ENCODE measurements at places on chromosomes 7 and 10.

GRCh38 chr10:6493521-6494441 lies 86.3 kb downstream of the PRKCQ start:
- ATAC-seq = no peak

GRCh38 chr7:40316176-40316575 lies 181.4 kb downstream of the SUGCT start:
- no peak for ATAC-seq

- no peak for ATAC-seq
Measured at GRCh38 chr7:92259610-92260247, 14.0 kb downstream of the ANKIB1 start.

DNA sequence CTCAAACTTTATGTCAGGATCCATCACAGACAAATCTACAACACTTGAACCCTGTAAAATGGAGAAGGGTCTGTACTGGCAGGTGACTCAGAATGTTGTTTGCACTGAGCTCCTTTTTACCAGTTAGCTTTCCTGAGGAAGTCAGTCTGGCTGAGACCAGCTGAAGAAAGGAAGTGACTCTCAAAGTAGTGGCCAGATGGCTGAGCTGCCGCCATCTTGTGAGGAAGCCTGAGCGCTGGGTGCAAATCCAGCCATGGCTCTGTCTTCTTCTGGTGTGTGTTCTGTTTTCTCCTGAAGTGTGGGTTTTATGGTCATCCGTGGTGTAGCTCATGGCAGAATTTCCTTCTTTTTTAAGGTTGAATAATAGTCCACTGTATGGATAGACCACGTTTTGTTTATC lies 25.5 kb upstream of the ECHDC3 start:
- no peak for ATAC-seq

DNA sequence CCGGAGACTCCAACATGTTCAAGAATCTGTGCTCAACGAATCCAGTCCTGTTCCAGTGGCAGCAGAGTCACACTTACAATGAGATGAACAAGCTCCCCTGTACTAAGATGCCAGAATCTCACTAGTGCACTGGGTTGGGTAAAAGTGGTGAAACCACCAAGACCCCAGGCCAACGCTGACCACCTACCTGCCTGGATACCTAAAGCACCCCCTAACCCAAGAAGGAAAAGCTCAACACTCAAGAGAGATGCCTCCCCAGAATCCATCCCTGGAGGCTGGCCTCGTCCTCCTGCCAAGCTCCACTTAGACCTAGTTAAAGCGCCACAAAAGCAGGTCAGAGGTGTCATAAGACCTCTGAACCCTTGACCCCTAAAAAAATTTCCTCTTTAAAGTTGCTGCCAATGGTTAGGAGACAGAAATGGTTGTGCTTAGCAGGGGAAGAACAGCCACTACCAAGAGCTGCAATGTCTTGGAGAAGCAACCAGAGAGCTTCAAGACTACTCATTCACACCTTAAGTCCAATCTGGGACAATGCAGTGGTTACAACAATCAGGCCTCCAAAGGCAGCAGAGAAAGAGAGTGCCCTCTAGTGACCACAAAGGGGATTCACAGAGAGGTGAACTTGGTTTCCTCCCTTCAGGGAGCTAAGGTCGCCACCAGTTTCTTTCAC lies 94.6 kb upstream of the MACROH2A2 start:
- peak; percentile 87 for ATAC-seq

DNA sequence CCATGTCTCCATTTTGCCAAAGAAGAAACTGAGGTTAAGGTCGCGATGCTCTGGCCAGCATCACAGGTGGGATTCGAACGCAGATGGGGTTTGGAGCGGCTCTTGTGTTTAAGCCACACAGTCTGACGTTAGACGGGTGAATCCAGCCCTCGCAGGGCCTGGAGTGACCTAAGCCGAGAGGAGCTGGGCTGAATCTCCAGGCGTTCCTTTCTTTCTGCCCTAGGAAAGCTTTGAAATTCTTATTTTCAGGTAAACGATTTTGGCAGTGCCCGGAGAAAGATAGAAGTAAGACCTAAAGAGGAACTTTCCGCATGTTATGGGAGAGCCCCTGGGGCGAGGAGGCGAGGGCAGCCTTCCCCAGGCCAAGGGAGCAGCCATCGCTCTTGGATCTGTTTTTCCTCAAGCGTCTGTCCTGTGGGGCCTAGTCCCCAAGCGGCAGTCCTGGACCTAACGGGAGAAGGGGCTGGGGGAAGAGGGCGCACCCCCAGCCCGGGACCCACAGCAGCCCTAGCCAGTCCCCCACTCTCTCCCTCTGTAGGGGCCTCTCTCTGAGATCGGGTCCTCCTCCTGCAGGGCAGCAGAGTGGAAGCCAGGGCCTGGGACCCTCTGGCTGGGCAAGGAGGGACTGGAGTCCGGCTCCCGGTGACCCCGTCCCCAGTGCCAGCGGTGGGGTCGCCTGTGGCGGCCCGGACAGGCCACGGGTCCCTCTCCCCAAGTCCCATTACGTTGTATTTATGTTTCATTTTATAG lies 8.9 kb upstream of the LBX1 start:
- ATAC-seq = no peak

- ATAC-seq = peak; percentile 78
Measured at GRCh38 chr10:34397324-34397723, 417.8 kb downstream of the PARD3 start.

- no peak for ATAC-seq
Measured at GRCh38 chr10:128892005-128892404, 575.0 kb upstream of the MGMT start.

DNA sequence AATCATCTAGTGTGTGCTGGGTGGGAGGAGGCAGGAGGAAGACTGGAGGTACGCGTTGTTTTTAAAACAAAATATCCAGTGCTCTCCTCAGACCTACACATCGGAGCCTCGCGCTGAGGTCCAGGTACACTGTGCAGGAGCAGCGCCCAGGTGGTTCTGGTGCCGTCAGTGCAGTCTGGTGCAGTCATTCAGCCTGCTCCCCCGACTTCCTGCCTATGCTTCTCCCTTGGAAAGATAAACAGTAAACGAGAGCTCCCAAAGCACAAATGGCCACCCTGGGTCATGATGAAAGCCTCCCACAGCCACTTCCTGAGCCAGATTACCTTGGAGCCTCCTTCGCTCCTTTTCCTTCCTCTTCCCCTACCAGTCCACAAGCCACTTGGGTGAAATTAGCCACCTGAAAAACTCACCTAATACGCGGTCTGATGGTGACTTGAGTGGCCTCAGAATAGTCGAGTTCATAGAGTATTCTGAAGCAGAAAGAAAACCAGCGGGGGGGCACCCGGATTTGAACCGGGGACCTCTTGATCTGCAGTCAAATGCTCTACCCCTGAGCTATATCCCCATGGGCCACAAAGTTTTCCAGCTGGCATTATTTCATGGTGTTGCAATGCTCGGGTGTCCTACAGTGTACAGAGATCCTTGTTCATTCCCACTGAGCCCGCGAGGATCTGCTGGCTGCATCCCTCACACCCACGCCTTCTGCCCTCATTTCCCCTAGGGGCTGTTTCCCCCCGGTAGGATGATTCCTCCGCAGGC lies 82.5 kb downstream of the ZNF467 start:
- peak; percentile 90 for ATAC-seq

DNA sequence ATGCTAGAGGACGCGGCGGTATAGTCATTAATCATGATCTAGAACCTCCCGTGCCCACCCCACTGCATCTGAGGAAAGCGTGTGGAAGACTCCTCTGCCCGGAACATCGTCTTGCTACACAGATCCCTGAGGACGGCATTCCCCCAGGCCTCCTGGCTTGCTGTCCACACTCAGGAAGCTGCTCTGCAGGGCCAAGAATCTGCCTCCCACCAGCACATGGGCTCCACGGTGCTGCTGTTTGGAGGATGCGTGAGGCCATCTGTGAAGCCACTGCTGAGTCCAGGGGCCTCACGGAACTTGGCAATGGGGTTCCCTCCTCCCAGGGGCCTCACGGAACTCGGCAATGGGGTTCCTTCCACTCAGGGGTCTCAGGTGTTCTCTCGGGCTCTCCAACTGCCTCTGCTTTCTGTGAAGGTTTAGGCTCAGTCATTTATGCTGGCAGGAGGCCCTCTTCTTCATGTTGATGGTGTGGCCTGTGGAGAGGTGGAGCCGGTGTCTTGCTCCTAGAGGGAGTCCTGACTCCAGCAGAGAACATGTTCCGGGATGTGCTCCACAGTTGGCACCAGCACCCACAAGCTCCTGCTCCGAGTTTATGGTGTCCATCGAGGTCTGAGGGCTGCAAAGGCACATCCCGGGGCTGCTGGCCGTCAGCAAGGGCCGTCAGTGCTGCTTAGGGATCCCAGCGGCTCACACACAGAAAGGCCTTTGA lies 273.3 kb downstream of the DNAJB6 start:
- ATAC-seq = no peak

DNA sequence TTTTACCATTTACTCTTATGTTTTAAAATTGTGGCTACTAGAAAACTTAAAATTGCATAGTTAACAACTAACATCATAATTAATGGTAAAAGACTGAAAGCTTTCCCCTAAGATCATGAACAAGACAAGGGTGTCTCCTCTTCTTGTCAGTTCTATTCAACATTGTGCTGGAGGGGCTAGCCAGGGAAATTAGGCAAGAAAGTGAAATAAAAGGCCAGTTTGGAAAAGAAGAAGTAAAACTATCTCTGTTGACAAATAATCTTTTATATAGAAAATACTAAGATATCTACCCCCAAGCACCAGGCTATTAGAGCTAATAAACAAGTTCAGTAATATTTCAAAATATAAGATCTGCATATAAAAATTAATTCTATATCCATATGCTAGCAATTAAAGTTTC lies 46.9 kb upstream of the MXI1 start:
- no peak for ATAC-seq

Data from SK-N-SH treated with all-trans-retinoic acid at 6 μM for 48 hours (cell line).